ENCODE measurements at places on chromosomes 6 and 20.

GRCh38 chr6:130585587-130585986, 219.8 kb downstream of the TMEM200A start:
- no peak for DNase-seq

DNA sequence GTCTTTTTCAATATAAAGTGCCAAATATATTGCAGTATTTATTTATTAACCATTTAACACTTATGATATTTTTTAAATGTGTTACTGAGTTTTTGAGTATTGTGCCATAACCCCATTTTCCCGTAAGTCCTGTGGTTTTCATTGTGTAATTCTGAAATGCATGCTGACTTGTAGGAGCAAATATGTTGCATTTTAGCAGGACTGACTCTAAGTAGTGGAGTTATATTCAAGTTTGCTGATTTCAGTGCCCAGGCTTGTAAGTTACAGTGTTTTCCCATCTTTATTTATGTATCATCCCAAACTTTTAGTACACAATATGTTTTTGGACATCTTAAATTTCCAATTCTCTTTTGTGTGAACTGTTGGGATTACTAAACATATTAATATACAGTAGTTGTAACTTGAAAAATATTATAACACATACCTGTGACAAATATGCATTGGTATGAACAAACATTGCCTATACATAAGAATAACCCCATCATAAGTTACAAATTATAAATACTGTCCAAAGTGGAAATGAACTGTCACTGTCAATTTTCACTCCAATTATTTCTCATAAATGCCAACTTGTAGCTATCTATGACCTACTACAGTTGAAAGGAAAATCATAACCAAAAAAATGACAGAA, 179.3 kb upstream of the RUNX2 start:
- no peak for DNase-seq

GRCh38 chr6:73690056-73690455, 5.9 kb upstream of the CD109 start:
- DNase-seq = no peak

DNA sequence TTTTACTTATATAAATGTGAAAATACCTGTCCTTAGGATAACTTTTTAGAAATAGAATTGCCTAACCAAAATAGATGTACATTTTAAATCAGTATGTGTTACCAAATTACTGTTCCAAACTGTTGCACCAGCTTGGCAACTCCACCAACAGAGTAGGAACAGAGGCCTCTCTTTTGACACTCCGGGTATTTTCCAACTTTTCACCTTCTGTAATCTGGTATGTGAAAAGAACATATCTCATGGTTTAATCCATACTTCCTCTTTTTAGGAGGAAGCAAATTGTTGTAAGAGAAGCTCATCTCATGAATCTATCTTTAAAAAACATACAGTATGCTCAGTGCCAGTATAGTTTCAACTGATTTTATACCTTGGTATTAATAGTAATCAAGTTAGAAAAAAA, 24.9 kb downstream of the RNF144B start:
- DNase-seq = no peak

DNA sequence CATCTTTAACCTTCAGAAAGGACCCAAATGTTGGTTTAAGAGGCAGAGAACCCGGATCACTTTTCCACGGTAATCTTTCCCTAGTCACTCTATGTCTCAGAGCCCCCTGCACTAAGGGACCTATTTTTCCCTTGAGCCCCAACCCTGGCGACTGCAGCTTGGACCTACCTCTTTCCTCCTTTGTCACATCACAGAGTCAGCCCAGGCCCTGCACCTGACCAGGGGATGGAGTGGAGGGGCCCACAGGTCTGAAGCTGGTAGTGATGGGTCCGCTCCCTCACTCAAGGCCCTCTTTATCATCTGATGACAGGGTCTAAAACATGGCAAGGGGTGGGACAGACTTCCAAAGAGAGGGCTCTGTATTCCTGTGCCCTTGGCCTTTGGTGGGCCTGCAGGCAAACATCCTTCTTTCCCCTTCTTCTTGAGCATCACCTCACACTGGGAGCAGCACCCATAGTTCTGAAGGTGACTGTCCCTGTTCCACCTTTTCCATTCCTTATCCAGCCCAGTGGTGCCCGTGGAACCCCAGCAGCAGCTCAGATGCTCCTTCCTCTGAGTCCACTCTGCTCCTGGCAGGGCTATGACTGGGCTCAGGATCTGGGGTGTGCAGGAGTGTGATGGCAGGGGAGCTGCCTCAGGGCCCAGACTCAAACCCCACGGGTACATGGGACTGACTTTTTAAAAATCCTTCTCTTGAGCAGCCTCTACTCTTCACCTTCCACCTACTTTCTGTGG, 6.3 kb downstream of the RAET1L start:
- DNase-seq = no peak

GRCh38 chr20:32454164-32455145, 96.3 kb downstream of the ASXL1 start:
- no peak for DNase-seq

- DNase-seq = no peak
These were observed 47.1 kb downstream of the STX7 start for GRCh38 chr6:132465530-132466485.

GRCh38 chr6:163883984-163884383, 469.5 kb downstream of the QKI start:
- DNase-seq = no peak
